ENCODE measurements at places on chromosomes 1 and 21.

DNA sequence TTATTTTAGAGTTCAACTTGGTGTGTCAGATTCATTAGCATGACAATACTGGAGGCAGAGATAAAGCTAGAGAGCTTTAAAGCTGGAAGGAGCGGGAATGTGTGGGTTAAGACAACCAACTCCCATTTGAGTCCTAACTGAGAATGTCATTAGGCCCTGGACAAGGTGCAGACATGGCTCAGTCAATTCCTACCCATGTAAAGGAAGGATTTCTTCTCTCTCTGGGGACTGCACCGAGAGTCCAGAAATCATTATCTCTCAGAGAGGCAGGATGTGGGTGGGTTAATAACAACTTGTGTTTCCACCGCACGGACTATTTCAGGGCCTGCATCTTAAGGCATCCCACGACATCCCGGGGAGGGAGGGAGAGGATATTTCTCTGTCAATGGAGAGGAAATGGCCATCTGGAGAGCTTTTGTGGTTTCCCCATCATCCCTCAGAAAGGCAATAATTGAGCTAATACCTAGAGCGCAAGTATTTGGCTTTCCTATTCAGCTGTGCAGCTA lies 46.7 kb upstream of the SARS1 start:
- no peak for DNase-seq

GRCh38 chr1:61213245-61214011 lies 131.1 kb downstream of the NFIA start:
- no peak for DNase-seq

DNA sequence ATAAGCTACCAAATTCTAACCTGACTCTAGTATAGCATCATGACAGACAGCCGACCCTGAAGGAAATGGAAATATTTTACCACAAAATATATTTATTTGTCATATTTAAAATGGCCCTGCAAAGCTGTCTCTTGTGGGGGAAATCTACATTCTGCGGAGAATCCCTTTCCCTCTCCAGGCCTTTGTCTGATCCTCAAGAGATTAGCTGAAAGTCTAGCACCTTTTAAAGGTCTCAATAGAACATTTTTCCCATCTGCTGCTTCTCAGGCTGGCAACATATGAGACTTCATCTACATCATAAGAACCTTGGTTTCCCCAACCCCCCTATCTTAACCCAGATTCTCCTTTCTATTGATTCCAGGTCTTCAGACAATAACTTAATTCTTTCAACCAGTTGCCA lies 1.7 kb upstream of the OR11L1 start:
- DNase-seq = no peak

DNA sequence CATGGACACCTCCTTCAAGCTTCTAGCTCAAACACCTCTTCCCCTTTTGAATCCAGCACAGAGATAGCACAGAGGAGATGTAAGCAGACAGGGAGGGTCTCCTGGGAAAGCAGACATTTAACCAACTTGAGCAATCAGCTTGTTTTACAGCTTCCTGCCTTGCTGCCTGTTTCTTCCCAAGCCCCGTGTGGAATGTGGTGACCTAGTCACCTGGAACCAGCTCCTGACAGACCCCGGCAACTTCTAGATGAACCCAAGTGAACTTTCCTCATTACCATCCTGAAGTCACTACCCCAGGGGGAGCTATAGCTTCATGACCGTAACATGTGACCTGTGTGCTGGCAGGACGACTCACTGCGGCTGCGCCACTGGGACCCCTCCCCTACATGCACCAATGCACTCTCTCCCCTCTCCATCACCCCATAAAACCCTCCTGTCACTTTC lies 24.1 kb upstream of the TTF2 start:
- no peak for DNase-seq

DNA sequence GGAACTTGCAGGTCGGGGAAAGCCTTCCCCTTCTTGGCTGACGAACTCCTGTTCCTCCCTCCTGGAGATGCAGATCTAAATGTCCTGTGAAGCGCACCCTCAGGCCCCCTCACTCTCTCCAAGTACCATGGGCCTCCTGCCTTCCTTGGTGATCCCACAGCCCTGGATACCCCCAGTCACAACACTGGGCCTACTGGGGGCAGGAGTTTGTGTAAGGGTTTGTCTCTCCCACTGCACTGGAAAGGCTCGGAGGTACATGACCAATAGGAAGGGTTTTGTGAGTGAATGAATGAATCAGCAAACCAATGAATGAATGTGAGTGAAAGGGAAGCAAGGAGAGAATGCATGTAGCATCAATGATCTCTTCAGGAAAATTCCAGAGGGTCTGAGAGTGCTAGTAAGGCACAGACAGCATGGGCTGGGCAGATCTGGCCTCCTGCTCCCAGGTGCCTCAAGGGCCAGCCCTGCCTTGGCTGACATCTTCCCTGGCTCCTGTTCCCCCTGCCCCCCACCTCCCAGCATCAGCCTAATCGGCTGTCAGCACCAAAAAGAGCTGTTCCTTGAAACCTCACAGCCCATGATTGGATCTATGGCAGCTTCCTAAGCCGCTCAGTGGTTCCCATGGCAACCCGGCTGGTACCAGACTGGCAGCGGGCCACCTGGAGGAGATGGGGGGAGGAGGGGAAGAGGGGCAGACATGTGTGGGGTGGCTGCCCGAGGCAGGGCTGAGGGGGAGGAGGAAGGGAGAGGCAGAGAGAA lies 95.8 kb downstream of the VWA5B1 start:
- no peak for DNase-seq

GRCh38 chr1:119370748-119371147 lies 2.2 kb downstream of the HAO2 start:
- DNase-seq = no peak

DNA sequence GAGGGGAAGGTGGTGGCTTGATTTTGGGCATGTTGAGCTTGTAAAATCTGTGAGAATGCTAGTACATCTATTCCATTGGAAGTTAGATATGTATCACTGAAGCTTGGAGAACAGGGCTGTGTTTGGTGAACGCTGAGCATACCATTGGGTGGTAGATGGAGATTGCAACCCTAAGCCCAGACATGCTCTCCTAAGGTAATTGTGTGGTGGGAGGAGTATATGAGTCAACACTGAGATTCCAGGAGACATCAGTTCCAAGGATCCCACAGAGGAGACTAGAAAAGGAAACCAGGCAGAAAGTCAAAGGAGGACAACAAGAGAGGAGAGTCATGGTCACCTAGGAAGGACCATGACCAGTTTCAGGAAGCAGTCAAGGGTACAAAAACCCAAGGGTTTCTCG lies 60.4 kb downstream of the KIF21B start:
- no peak for DNase-seq

DNA sequence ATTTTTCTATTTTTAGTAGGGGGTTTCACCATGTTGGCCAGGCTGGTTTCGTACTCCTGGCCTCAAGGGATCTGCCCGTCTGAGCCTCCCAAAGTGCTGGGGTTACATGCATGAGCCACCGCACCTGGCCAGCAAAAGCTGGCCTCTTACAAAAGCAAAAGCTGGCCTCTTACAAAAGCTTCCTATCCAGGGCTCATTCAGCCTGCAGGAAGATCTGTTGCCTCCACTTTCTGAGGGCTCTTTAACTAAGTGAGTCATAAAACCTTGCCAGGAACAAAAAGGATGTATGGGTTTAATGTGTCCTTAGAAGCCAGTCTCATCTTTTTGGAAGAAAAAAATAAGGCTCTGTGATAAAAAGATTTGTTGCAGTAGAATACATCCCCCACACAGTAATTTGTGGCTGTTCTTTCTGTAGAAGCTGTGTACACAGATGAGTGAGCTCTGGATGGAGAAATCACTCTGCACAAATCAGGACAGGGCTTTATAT lies 15.0 kb downstream of the HTR1D start:
- DNase-seq = no peak

GRCh38 chr1:7579016-7579415 lies 192.1 kb upstream of the VAMP3 start:
- no peak for DNase-seq

- DNase-seq = no peak
These were observed 132.6 kb downstream of the DHRS3 start for GRCh38 chr1:12485231-12486058.

DNA sequence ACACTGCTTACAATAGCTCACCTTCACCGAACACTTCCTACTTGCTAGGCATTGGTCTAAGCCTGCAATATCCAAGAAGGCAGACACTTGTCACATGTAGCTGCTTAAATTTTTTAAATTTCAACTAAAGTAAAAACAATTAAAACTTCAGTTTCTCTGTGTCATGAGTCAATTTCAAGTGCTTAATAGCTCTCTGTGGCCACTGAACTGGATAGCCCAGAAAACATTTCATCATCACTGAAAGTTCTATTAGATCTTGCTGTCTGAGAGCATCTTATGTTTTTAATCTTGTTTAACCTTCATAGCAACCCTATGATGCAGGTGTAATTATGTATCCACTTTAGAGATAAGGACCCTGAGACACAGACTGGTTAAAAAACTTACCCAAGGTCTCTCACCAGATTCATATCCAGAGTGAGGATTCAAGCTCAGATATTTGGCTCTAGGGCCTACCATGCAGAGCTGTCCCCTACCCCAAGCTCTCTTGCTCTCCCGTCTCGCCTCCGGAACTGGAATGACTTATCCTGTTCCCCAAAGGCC lies 2.6 kb upstream of the FCRL6 start:
- no peak for DNase-seq

GRCh38 chr1:62585469-62586155 lies 11.7 kb upstream of the ANGPTL3 start:
- DNase-seq = no peak

DNA sequence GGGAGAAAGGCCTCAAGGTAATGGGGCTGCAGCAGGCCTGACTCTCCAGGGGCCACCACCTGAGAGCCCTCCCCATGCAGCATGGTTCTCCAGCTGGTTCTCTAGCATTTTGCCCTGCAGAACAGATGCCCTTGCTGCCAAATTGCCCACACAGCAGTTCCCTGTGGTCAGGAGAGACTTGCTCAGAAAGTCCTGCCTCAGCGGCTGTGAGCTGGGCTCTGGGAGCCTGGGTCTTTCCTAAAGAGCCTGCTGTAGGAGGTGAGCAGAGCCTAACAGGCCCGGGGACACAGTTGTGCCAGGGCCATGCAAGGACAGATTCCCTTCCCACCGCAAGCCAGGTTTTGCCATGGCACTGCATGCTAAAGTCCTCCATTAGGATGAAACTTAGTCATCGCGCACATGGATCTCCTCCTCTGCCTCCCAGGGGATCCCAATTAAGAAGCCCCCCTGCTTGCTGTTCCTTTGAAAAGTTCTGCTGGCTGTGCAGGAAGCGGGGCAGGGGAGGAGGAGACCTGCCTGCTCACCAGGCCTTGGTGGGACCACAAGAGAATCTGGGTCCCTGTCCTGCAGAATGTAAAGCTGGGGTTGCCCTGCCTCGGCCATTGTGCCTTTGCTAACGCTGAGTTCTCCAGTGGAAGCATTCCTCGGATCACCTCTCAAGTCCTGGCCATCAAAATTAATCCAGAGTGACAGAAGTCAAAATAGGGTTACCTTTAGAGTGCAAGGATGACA lies 21.4 kb downstream of the TEX35 start:
- no peak for DNase-seq

GRCh38 chr1:31828926-31829690 lies 13.3 kb upstream of the SPOCD1 start:
- DNase-seq = no peak

DNA sequence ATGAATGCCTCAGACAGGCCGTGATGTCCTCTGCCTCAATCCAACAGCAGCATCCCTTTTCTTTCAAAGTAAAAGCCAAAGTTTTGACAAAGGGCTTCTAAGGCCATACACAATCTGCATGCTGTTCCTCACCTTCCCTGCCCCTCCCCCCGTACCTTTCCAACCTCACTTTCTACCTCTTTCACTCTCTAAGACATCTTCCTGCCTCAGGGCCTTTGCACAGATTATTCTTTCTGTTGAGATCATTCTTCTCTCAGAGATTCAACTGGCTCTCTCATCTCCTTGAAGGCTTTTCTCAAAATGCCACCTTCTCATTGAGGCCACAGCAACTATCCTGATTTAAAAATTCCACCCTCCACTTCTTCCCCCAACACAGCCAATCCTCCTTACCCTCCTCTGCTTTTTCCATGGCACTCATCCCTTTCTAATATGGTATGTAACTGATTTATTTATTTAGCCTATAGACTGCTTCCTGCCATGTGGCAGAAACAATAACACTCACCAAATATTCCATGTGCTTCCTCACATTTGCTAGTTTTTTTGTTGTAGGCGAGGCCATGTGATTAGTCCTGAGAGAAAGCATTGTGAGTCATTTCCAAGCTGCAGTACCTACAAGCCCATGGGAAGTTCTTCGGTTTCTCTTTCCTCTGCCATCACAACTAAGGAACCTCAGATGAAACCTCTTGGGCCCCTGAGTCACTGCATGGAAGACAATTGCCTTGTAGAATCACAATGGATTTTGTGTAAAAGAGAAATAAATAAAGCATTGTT lies 58.7 kb upstream of the GADD45A start:
- DNase-seq = no peak

DNA sequence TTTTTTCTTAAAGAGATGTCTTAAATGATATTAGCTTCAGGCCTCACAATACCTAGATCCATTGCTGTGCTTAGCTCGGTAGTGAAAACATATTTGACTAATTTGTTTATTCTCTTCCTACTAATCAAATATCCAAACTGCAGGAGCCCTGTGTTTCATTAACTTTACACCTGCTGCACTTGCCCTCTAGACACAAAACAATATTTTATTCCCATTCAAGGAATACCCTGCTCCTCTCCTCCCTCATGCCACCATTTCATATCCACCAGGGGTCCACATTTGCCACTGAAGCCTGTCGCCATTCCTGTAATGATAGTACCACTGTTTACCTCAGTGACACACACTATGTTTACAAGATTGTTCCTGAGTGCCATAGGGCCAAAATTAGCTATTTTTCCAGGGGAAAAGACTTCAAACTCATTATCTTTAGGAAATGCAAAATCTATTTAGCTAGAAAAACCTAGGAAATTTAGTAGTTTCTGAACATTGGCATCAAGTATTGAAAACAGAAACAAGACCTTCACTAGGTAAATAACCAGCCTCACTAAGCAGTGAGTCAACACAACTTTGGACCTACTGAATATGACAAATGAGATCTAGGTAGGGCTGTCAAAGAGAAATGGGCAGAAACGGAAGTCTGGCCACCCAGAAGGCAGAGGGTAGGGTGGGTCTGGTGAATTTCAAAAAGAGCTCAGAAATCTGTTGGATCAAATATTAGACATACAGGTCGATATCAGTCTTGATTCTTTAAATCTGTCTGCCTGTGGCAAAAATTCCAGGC lies 134.6 kb upstream of the KCNK1 start:
- no peak for DNase-seq

- peak; percentile 87 for DNase-seq
These were observed 1.8 kb upstream of the GBP5 start for GRCh38 chr1:89274411-89274857.

Data from CD4-positive, alpha-beta T cell treated with Interleukin-21 for 1 hour (primary cell).